ENCODE measurements at places on chromosomes 13 and 19. TPM values are rescaled to one million over a fixed set of nuclear protein-coding genes. Genes with fewer than 3 reads are reported as not detected.

GRCh38 chr13:33262997-33263396 is 22.6 kb downstream of the STARD13 start:
- H3K27me3 ChIP-seq: peaks cover 6% of the 10 kb centered on the region
- no peak overlapping the region for H3K27ac ChIP-seq
- DNase-seq: no peak
- H3K4me3 ChIP-seq: no peak overlapping the region
- H3K4me1 ChIP-seq: no peaks in the 10 kb centered on the region
- no peaks in the 10 kb centered on the region for H3K36me3 ChIP-seq

DNA sequence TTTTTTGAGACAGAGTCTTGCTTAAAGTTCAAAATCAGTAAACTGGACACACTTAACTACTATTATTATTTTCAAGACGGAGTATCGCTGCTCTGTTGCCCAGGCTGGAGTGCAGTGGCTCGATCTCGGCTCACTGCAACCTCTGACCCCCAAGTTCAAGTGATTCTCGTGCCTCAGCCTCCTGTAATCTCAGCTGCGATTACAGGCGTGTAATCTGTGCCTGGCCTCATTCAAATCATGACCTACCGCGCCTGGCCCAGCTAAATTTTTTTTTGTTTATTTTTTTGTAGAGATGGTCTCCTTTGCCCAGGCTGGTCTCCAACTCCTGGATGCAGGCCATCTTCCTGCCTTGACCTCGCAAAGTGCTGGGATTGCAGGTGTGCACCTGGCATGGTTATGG is 23.0 kb downstream of the ZNF101 start:
- H3K4me3 ChIP-seq: no peak overlapping the region
- peaks cover 6% of the 10 kb centered on the region for H3K36me3 ChIP-seq
- no peaks in the 10 kb centered on the region for H3K27me3 ChIP-seq
- DNase-seq: no peak
- no peaks in the 10 kb centered on the region for H3K4me1 ChIP-seq

DNA sequence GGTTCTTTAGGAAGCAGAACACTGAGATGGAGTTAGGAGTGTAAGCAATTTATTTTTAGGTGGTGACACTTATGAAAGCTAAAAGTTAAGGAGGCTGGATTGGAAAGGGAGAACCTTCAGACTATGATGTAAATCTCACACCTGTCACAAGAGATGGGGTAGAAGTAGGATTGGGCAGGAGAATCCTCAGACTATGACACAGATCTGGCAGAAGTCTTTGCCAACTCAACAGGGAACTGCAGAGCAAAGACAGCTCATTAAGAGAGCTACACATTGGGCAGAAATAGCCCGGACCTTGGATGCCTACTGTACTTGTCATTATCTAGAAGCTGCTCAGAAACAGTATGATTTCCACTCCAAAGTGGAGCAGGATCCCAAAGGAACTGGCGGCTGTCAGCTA is 134.4 kb downstream of the DNAJC15 start:
- no peaks in the 10 kb centered on the region for H3K27me3 ChIP-seq
- no peaks in the 10 kb centered on the region for H3K36me3 ChIP-seq
- H3K4me3 ChIP-seq: no peak overlapping the region
- no peak for DNase-seq
- H3K27ac ChIP-seq: no peak overlapping the region

PNPLA6 gene
- total RNA-seq: 116 TPM

GRCh38 chr19:55352549-55353145 is 1.9 kb downstream of the COX6B2 start:
- DNase-seq: no peak
- peaks cover 21% of the 10 kb centered on the region for H3K4me1 ChIP-seq
- peak overlapping the region; percentile 53 for H3K4me3 ChIP-seq
- H3K36me3 ChIP-seq: peaks cover 4% of the 10 kb centered on the region
- no peak overlapping the region for H3K27ac ChIP-seq

MEF2B gene
- 3.9 TPM for total RNA-seq

WDFY2 gene
- total RNA-seq: 24.8 TPM

GRCh38 chr19:42846597-42846996 is 32.9 kb downstream of the PSG1 start:
- no peak overlapping the region for H3K4me3 ChIP-seq
- peaks cover 34% of the 10 kb centered on the region for H3K27me3 ChIP-seq
- no peak for DNase-seq
- H3K4me1 ChIP-seq: no peaks in the 10 kb centered on the region
- no peak overlapping the region for H3K27ac ChIP-seq
- H3K36me3 ChIP-seq: no peaks in the 10 kb centered on the region

DNA sequence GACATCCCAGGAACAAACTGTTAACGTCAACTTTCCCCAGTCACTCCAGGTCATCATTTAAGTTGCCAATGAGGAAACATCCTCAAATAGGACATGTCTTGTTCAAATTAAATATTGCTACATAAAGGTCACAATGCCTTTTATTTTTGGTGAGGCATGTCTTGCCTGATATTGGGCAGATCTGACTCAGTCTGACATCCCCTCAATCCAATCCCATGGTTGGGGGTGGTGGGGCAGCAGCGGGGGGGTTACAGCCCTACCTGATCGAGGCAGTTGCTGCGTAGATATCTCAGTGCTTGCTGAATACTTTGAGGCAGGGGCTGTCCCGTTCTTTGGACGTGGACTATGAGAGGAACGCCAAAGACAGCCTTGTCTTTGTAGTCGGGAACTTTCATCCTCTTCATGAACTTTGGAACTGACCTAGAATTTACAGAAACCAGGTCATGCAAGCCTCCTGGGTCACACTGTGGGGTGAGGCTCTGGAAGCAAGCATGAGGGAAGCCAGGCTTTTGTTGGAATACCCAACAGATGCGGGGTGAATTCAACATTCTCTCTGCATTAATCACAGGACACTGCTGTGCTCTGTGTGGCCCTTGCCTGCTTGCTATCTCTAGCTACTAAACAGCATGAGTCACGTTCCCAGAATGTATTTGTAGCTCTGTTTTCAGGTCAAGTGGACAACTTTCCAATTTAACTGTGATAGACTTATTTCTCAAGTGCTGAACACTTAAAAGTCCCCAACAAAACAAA is 109.8 kb downstream of the KL start:
- no peak for DNase-seq
- no peaks in the 10 kb centered on the region for H3K36me3 ChIP-seq

- H3K4me3 ChIP-seq: no peak overlapping the region
- H3K36me3 ChIP-seq: peaks cover 37% of the 10 kb centered on the region
- H3K27ac ChIP-seq: no peak overlapping the region
- H3K27me3 ChIP-seq: no peaks in the 10 kb centered on the region
- H3K4me1 ChIP-seq: no peaks in the 10 kb centered on the region
Observed at GRCh38 chr19:12899891-12900518, 9.0 kb downstream of the GCDH start.

GRCh38 chr13:100314132-100314910 is 225.4 kb downstream of the PCCA start:
- no peaks in the 10 kb centered on the region for H3K27me3 ChIP-seq
- DNase-seq: no peak
- no peak overlapping the region for H3K27ac ChIP-seq
- H3K4me3 ChIP-seq: no peak overlapping the region
- peaks cover 35% of the 10 kb centered on the region for H3K36me3 ChIP-seq

Data from naive thymus-derived CD8-positive, alpha-beta T cell (primary cell).